GOT3 (cell line): ENCODE measurements at places on chromosomes 1 and 21.
A peak's percentile ranks its signal among the peaks of the same experiment; 100 is the strongest.

- no peak for DNase-seq
Measured at GRCh38 chr1:168972887-168973286, 133.6 kb upstream of the ATP1B1 start.

GRCh38 chr1:221203224-221204054 is 324.2 kb downstream of the HLX start:
- DNase-seq = peak; percentile 28

DNA sequence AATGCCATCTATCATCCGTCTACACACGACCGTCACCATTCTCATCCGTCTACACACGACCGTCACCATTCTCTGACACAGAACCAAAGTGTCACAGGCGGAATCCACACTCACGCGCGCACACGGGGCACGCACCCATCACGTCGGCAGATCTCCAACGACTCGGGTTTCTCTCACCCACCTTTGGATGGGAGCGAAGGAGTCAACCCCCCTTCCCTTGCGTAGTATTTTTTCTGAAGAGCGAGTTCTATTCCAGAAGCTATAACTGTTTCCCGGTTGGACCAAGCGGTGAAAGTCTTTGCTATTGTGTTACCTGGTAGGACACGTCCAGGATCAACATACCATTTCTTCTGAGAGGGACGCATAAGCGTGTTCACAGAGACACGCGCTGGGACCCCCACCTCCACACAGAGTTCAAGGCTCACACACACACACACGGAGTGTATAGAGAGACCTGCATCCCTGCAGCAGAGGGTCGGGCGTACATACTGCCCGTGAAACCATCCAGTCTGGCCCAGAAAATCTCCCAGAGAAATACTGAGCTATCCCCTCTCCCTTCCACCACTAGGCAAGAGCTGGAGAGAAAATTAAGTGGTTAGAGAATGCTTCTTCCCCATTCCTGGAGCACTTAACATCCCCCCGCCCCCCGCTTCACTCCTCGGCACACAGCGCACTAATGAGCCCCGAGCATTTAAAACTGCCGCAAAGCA is 741 bp downstream of the DUSP10 start:
- DNase-seq = no peak

DNA sequence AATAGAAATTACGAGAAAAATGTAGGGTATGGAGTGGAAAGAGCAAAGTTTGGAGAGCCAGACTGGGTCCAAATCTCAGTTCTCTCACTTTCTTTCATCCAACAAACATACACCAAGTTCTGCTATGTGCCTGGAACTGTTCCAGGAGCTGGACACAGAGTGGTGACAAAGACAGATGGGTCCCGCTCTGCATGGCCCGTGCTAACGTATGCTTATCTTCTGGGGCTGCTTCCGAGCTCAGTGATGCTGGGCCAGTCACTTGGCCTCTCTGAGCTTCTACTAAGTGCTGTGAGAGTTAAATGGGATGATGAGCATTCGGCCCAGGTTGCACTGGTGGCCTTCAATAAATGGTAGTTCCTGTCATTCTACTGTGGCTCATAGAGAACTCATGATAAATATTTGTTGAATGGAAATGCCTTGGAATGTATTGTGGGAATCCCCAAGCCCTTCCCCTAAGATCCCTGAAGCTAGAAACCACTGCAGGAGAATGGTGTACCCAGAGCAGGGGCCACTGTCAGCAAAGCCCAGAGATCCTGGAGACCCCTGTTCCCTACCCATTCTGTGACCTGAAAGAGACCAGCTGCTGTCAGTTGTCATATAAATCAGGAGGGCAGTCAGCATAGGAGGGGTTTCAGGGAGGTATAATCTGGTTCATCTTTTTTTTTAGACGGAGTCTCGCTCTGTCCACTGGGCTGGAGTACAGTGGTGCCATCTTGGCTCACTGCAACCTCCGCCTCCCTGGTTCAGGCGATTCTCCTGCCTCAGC is 3.8 kb downstream of the LEMD1 start:
- DNase-seq = no peak

- DNase-seq = no peak
Measured at GRCh38 chr1:101996825-101997465, at the start of gene OLFM3. Gene OLFM3 (minus strand): TSS chr1:101996926.

DNA sequence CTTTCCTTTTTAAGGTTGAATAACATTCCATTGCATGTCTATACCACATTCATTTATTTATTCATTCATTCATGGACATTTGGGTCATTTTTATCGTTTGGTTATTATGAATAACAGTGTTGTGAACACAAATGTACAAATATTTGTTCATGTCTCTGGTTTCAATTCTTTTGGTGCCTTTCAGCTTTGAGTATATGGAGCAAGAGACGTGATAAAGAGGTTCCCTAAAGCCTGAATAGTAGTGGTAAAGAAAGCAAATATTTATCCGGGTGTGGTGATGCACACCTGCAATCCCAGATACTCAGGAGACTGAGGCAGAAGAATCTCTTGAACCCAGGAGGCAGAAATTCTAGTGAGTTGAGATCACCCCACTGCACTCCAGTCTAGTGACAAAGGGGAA is 5.3 kb upstream of the RLF start:
- DNase-seq = no peak

- no peak for DNase-seq
Measured at GRCh38 chr1:91829293-91830153, 56.4 kb downstream of the TGFBR3 start.

DNA sequence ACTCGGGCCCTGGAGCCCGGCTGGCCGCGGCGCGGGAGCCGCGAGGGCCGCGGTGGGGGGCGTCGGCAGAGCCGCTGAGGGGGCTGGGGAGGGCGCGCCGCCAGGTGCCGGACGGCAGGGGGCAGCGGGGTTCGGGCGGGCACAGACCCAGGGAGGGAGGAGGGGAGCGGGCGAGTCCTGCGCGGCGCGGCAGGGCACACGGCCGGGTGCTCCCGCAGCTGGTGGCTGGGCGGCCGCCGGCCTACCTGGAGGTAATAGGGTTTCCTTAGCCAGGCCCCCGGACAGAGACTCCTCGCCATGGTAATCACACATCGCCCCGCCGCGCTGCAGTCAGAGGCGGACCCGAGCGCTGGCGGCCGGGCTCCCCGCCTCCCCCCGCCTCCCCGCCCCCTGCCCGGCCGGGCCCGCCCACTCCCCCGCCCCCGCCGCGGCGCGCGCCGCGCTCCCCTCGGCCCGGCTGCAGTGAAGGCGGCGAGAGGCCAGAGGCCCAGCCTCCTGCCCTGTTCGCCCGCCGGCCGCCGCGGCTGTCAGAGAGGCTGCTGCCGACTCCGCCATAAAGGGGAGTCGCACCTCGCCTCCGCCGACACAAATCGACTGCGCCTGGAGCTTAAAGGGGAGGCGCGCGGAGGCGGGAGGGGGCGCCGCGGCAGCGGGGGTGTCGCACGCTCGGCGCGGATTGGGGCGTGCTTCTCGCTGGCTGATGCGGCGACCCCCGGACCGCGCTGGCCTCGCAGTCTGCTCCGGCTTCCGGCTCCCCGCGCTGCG is at the start of gene DIPK1A:
Gene DIPK1A, minus strand, starts transcription at position 332 of the 765 bp plus-strand sequence. Its CDS starts 33 bp downstream, at position 299.
- no peak for DNase-seq

- no peak for DNase-seq
Measured at GRCh38 chr21:34078915-34079314, 5.5 kb downstream of the MRPS6 start.
